ENCODE measurements at places on chromosomes 6 and 20. TPM values are rescaled to one million over a fixed set of nuclear protein-coding genes. Genes with fewer than 3 reads are reported as not detected.

- no peak for DNase-seq
Observed at GRCh38 chr20:50932691-50933280, 1.5 kb upstream of the ADNP start.

- DNase-seq: no peak
Observed at GRCh38 chr6:114608091-114608490, 265.3 kb upstream of the HS3ST5 start.

TCF21 gene
- not detected for total RNA-seq

KIF16B gene
- 8.8 TPM for total RNA-seq

DNA sequence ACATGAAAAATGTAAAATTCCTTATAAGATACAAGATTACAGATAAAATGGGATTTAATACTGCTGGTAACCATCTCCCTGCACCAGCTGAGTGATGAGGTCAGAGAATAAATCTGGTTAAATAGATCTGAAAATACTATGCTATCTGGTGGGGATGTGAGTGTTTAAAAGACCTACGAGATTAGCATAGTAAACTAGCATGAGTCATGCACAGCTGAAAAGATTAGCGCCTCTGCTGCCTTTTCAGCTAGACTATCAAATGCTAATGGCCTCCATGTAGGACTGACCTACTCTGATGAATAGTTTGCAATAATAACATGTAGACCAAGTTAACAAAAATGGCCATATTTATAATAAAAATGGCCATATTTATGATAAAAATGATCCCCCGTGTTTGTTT is 553.3 kb downstream of the C6orf118 start:
- no peak for DNase-seq

TBX18 gene
- total RNA-seq: 0.47 TPM

DNA sequence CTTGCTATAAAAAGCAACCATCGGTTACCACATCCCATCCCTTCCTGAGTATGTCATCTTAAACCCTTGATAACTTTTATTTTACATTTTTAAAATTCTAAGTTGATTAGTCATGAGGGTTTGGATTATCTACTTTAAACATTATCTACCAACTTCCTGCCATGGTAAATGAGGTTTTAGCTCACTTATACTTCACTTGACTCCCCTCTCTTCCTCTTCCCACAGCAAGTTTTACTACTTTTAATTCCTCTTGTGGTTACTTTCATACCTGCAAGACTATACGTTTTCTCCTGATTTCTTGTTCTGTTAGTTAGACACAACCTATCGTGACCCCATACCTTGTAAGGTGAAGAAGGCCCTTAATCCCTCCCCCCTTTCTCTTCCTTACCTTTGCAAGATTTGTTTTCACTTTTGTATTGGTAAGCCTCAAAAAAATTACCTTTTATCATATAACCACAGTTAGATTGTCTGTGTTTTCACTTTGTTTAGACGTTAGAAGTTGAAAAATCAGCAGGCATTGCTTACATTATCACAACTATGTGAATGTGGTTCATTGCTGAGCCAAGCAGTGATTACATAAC is 60.1 kb upstream of the OGFRL1 start:
- no peak for DNase-seq

- DNase-seq: no peak
Observed at GRCh38 chr6:139271056-139271455, 20.7 kb downstream of the TXLNB start.

DNA sequence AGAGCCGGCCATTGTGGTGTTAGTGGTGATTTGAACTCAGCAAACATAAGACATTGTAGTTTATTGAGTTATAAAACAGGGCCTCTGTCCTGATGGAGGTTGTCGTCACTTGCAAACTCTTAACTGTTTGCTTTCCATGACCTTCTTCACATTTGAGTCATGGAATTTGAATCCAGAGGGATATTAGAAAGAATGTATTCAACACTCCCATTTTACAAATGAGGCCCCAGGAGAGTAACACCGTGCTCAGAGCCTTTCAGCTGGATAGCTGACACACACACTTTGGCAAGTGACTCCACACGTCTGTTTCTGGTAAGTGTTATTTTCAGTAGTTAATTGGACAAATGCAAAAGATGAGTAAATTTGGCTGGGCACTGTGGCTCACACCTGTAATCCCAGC is 72.4 kb upstream of the XRN2 start:
- no peak for DNase-seq

APOM gene
- total RNA-seq: 3.8 TPM

- DNase-seq: no peak
Observed at GRCh38 chr6:130780122-130780521, 47.1 kb upstream of the SMLR1 start.

- DNase-seq: no peak
Observed at GRCh38 chr20:3378138-3378537, 29.3 kb downstream of the DNAAF9 start.

GRCh38 chr6:132357120-132357519 is 44.2 kb downstream of the MOXD1 start:
- no peak for DNase-seq

- DNase-seq: no peak
Observed at GRCh38 chr6:20334962-20335361, 66.7 kb upstream of the E2F3 start.

DNA sequence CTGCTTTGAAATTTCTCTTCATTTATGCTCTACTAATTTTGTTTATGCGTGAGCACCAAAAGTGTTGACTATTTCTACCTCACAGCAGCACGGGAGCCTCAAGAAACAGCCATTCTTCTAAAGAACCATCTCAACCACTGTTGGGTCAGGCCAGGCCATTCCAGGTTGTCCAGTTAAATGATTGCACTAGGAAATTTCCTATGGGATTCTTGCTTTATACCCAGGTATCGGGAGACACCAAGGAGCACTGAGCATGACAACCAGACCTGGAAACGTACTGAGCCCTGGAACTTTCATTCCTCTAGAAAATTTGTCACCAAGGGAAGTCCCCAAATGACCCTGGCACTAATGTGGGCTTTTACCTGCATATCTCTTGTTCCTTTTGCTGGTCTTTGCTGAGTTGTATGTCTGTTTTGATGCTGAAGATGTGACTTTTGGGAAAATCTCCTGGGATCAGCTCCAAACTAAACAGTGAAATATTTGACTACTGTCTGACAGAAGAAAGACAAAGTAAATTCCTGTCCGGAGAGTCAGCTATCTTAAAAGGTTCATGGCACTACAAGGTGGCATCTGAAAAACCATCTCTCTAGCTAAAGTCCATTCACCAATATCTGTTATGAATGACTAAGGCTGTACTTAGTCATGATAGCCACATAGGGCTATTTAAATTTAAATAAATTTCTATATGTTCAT is 70.5 kb downstream of the SNAP25 start:
- DNase-seq: no peak

- peak; percentile 59 for DNase-seq
Observed at GRCh38 chr6:125995972-125996580, 9.7 kb downstream of the TRMT11 start.

GRCh38 chr20:13533946-13534345 is 104.8 kb downstream of the TASP1 start:
- DNase-seq: no peak

- DNase-seq: no peak
Observed at GRCh38 chr6:90194371-90194841, 102.2 kb downstream of the BACH2 start.

GRCh38 chr6:136338486-136338885 is 48.8 kb upstream of the BCLAF1 start:
- no peak for DNase-seq

DNA sequence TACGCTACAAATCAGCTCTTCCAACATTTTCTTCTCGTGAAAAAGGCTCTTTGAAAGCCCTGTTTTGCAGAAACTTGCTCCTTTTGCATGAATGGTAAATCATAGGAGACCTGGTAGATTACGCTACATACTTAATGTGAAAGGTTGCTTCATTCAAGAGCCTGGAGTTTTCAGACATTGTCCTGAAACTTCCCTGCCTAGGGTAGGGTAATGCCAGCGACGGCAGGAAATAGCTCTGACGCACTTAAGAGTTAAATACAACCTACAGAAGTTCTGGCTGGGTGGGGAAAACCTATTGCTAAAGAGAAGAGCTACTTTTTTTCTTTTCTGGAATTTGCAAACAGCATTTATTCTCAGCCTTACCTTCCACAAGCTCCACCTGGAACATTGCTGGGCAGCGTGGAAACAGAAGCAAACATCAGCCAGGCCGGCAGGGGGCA is 144.5 kb downstream of the LPA start:
- no peak for DNase-seq

DNA sequence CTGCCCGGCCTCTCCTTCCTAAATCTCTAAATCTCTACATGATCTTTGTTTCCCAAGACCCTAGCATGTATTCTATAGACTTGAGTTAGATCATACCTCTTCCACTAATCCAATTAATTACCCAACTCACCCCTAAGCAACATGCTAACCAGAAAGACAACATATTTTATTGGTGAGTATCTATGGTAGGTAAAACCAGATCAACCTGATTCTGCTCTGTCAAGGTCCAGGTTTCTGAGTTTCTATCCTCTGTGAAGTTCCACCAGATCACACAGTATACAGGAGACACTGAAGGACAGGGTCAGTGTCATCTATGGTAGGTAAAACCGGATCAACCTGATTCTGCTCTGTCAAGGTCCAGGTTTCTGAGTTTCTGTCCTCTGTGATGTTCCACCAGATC is 363.2 kb upstream of the MARCKS start:
- no peak for DNase-seq

GRCh38 chr6:26660000-26660361 is 435 bp upstream of the ZNF322 start:
- DNase-seq: no peak

VNN1 gene
- not detected for total RNA-seq

BHLHE23 gene
- not detected for total RNA-seq

DNA sequence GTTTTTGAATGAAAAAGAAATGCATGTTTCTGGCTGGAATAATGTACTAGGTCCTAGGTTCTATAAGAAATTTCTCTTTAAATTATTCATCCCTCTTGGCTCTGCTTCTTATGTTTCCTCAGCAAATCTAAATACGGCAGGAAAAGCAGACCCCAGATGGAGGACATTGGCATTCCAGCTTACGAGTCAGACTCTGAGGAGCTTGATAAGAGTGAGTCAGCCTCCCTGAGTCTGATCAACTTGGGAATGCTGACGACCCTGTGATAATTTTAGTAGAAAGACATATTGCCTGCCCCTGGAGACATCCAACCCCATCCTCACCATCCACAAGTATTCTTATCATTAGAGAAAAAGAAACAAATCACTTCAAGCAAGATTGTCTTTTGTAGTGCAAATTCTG is 509.7 kb upstream of the MARCKS start:
- no peak for DNase-seq

- DNase-seq: no peak
Observed at GRCh38 chr6:151241853-151242252, 2.1 kb downstream of the AKAP12 start.

DNA sequence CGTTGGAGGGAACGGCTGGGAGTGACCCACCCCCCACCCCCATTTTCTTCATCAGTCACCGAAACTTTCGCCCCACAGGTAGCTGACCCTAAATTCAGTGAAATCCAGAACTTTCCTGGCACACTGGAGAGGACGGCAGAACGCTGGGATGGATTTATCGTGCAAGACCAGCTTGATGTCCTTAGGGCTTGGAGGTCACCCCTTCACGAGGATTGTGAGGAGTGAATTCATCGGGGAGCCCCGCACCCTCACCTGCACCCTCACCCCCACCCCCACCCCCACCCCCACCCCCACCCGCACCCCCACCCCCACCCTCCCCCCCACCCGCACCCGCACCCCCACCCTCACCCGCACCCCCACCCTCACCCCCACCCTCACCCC is 13.3 kb upstream of the TCFL5 start:
- DNase-seq: no peak

DNA sequence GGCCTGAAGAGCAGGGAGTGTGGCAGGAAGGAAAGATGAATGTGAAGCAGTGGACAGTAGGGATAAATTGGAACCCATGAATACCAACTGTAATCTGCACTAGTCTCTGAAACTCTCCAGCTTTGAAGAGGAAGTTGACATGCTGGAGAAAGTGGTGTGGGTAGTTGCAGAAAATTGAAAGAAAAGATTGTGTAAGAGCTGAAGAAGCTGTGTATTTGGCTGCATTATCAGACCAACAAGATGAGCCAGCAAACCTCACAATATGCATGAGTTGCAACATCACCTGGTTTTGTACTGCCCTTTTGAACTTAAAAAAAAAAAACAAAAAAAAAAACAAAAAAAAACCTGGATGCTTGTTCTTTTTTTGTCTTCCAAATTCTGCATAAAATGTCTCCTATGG is 921.9 kb upstream of the EYS start:
- no peak for DNase-seq

GRCh38 chr20:37296371-37296770 is 6.9 kb downstream of the MANBAL start:
- DNase-seq: no peak

DNA sequence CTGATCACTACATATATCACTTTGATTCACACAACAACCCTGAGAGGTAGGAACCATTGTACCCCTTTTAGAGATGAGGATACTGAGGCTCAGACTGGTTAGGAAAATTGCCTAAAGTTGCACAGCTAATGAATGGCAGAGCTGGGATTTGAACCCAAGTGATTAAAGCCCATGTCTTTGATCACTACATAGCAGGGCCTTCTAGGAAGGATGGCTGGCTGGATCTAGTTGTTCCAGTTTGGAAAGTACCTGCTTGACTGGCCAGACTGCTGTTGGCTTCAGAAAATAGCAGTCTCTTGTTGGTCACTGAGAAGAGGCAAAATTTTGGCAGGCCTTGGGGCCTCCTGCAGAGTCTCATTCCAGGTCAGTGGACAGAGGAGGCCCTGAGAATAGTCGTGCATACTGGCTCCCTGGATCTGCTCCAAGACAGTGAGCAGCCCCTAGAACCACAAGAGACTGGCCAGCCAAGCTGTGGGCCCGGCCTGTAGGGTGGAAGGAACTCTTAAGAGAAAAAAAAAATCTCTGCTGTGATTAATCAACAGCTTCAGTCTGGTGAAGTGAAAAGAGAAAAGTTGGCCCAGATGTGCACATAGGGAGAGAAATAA is 17.5 kb downstream of the PPARD start:
- no peak for DNase-seq

DNA sequence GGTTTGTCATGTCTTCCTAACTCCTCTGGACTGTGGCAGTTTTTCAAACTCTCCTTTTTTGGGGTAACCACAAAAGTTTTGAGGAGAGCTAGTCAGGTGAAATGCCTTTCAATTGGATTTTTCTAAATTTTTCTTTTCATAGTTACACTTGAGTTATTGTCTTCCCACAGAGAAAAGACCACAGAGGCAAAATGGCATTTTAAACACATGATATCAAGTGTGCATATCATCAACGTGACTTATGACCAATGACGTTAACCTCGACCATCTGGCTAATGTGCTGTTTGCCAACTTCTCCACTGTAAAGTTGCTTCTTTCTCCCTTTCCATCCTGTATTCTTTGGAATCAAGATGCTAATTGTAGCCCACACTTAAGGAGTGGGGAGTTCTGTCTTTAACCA is 41.3 kb upstream of the SNAP25 start:
- DNase-seq: no peak

DNA sequence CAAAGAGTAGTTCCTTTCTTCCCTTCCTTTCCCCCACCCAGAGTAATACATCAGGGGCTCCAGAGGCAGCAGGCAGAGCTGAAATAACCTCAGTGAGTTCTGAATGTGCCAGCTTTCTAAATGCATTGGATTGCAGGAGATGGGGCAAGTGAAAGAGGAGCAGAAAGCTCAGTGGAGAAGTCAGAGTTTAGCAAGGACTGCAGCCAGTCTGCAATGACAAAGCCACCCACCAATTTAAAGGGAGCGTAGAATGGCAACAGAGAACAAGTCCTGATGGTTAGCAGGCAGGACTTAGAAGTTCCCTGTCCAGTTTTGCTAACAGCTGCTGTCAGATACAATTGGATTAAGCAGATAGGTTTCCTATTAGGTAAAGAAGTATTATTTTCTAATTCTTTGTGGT is 203.4 kb upstream of the RIN2 start:
- no peak for DNase-seq

LSM14B gene
- total RNA-seq: 97.1 TPM

OR2J3 gene
- not detected for total RNA-seq

- no peak for DNase-seq
Observed at GRCh38 chr20:20002101-20002998, 14.8 kb upstream of the NAA20 start.
